EH (cell line): ENCODE measurements at places on chromosomes 16 and 17.

GRCh38 chr16:81551151-81551808 is 106.7 kb downstream of the CMIP start:
- DNase-seq, result peak; percentile 83

GRCh38 chr17:42294469-42295398 is 6.4 kb downstream of the STAT5A start:
- peak; percentile 27 for DNase-seq

GRCh38 chr16:86466696-86467406 is 43.5 kb upstream of the FOXF1 start:
- DNase-seq, result peak; percentile 73

GRCh38 chr17:66791347-66791746 is 43.6 kb upstream of the CACNG5 start:
- DNase-seq, result no peak

DNA sequence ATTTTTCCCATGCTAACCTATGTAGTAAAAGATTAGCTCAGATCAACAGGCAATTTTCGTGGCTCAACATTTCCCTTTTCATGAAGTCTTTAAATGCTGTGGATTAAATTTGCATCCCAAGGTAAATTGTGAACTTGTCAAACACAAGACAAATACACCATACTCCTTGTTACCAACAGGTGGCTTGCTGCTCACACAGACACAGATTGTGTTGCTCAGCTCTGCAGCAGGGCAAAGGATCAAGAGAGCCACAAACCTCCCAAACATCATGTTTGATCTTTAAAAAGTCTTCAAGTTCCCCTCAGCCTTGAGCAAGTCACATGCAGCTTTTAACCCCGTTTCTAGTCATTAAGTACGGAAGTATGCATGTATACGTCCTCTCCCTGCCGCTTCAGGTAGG is 119.6 kb upstream of the CNTNAP4 start:
- no peak for DNase-seq

DNA sequence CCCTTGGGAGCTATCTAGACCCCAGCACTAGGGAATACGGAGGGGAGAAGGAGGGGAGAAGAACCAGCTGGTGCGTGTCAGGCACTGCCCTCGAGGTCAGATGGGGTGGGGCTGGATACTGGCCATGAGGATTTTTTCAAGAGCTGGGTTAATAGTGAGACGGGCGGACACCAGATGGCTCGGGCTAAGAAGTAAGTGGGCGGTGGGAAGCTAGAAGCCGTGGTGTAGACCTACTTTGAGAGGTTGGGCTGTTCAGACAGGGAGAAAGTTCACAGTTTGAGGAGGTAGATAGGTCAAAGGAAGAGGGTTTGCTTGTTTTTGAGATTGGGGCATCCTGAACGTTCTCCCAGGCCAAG is 303.8 kb downstream of the SEC14L1 start:
- peak; percentile 38 for DNase-seq

GRCh38 chr17:75738218-75738802 is 17.1 kb downstream of the ITGB4 start:
- DNase-seq, result peak; percentile 65

- peak; percentile 21 for DNase-seq
These were observed 260.2 kb upstream of the DYNLRB2 start for GRCh38 chr16:80280557-80280956.

GRCh38 chr17:43591779-43592562 is 45.8 kb upstream of the ETV4 start:
- DNase-seq, result peak; percentile 90

DNA sequence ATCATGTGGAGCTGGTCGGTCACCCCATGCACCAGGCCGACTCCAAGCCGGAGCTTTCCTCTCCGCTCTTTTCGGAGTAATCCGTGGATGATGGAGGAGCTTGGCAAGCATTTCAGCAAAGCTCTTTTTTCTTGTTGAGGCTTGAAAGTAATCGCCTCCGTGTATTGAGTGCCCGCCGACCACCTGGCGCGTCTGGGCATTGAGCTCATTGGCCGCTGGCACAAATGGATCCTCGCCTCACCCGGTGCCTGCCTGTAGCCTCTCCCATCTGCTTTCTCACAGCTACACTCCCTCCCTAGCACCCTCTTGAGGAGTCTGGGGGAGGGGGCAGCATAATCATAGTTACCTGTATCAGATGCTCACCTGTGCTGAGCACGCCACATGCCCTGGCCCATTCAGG is 148.9 kb downstream of the CMIP start:
- DNase-seq, result no peak

- peak; percentile 65 for DNase-seq
These were observed 10.9 kb upstream of the GINS2 start for GRCh38 chr16:85699628-85700027.

DNA sequence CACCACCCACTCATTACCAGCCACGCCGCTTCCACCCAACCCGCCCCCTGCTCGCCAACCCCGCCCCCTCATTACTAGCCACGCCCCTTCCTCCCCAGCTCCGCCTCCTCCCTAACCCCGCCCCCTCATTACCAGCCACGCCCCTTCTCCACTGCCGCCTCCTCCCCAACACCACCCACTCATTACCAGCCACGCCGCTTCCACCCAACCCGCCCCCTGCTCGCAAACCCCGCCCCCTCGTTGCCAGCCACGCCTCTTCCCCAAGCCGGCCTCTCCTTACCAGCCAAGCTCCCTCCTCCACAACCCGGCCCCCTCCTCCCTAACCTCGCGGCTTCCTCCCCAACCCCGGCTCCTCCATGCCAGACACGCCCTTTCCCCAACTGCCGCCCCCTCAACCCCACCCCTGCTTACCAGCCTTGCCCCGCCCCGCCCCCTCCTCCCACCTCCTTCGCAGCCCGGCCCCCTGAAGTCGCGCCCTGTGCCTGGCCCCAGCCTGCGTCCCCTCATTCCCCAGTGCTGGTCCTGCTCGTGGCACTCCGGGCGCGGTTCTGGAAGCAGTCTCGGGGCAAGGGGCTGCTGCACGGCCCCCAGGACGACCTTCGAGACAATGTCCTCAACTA is 7.3 kb downstream of the SLC22A31 start:
- DNase-seq, result peak; percentile 70

GRCh38 chr16:85570735-85571562 is 42.2 kb upstream of the GSE1 start:
- DNase-seq, result no peak

DNA sequence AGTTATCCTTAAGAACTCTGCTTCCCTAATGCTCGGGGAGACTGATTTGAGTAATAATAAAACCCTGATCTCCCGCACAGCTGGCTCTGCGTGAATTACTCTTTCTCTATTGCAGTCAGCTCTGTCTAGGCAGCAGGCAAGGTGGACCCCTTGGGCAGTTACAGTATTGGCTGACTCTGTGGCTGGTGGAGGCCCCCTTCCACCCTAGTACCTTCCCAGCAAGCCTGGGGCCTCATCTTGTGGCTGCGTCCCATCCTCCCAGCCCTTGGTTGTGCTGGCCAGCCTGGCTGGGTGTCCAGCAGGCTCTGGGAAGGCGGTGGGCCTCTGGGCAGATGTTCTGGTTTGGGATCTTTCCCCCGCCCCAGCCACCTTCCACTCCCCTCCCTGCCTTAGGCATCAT is 44.5 kb downstream of the CFAP20 start:
- no peak for DNase-seq

DNA sequence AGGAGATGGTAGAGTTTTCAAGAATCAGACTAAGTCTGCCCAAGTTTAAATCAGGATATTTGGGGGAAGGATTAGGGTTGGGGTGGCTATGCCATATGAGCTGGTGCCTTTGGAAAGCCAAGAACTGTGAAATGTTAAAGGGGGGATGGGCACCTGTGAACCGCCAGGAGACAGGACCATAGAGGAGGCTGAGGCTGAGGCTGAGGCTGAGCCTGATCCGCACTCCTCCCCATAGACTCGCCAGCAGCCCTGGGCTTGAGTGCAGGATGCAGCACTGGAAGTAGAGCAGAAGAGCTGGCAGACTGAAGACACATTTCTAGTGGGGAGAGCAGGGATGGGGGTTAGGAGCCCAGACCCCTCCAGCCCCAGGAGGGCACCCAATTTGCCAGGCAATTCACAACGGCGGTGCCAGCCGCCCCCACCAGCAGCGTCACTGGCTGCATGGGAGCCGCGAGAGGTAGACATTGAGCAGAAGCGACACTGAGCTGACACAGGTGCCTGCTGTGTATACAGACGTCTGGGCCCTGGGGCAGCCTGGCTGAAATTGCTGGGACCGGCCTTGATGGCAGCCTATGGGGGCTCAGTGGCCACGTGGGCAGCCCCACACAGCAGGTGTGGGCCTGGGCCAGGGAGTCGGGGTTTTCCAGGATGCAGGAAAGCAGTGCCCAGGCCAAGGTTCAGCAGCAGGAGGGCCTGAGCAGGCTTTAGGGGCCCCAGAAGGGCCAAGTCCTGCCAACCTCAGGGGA is 9.2 kb downstream of the PIMREG start:
- no peak for DNase-seq

GRCh38 chr17:80431246-80432195 is 16.6 kb downstream of the ENDOV start:
- DNase-seq, result no peak

GRCh38 chr16:76668207-76668725 is 391.1 kb downstream of the CNTNAP4 start:
- DNase-seq, result no peak

GRCh38 chr16:27225536-27226360 is 22.4 kb downstream of the KDM8 start:
- no peak for DNase-seq

DNA sequence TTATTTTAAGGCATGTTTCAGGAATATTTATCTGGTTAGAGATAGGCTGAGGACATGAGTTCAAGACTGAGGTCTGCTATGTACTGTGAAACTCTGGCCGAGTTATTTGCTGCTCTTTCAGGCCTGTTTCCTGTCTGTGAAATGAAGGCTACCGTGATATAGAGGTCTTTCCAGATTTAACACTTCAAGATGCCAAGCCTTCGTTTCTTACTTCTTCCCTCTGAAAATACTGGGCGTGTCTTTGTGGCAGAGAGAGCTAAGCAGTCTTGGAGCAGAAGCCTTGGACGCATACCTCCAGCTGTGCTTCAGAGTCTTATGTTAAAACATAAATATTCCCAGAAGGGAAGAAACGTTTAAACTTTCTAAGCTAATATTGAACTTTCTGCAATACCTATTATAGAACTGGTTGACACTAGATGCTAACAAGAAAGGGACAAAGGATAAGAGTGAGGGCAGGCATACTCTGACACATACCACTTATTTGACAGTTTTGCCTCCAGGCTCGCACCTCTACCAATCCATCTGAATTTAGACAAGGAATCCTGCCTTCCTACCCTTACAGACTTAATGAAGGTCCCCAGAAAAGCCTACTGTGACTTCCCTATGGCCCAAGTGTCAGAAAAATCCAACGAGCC is 17.5 kb downstream of the WIPI1 start:
- no peak for DNase-seq

DNA sequence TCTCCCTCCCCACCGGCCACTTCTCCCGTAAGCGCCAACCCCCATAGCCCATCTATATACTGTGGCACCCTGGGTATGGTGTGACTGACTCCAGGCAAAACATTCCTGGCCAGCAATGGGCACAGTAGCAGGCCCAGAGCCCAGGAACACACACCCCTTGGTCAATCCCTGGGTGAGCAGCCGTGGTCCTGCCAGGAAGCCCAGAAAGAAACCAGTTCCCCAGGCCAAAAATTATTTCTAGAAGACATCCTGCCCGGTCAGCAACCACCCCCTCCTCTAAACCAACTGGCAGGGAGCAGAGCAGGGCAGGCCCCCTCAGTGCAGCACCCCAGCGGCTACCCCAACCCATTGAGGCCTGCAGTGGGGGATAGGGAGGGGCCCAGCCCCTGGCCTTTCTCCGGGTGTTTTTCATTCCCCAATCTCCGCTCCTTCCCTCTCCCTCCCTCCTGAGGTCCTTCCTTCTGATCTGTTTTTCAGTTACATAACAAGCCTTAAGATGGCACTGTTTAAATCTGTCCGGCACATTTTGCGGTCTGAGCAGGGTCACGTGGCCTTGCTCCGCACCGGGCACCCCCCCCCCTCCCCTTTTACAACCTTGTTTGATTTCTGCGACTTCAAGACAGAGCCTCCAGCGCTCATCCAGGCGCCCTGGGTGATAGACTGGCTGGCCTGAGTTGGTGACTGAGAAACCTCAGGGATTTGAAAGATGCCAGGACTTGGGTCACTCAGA is 2.0 kb downstream of the NPTX1 start:
- DNase-seq, result peak; percentile 47

DNA sequence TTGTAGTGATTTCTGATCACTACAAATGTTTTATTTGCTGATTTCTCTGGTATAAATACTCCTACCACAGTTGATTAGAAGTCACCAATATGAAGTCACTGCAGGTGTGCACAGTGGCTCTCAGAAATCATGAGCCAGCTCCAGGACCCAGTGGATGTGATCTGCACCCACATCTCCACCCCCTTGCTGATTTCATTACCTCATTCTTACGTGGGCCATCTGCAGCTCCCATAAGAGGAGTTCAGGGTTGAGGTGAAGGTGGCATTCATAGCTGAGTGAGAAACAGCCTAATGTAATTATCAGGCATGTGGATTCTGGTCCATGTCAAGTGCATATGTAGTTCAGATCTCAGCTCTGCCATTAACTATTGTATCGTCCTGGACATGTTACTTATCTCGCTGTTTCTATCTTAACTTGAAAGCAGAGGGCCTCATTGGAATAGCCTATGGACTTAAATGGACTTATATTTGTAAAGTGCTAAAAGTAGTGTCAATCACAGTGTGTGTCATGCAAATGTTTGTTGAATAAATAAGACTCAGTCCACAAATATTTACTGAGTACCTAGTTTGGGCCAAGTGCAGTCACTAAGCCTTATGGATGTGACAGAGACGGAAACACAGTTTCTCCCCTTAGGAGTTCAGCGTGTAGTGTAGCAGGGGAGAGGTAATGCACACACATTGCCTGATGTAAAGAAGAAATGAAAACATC is 40.7 kb upstream of the ZKSCAN2 start:
- DNase-seq, result no peak

DNA sequence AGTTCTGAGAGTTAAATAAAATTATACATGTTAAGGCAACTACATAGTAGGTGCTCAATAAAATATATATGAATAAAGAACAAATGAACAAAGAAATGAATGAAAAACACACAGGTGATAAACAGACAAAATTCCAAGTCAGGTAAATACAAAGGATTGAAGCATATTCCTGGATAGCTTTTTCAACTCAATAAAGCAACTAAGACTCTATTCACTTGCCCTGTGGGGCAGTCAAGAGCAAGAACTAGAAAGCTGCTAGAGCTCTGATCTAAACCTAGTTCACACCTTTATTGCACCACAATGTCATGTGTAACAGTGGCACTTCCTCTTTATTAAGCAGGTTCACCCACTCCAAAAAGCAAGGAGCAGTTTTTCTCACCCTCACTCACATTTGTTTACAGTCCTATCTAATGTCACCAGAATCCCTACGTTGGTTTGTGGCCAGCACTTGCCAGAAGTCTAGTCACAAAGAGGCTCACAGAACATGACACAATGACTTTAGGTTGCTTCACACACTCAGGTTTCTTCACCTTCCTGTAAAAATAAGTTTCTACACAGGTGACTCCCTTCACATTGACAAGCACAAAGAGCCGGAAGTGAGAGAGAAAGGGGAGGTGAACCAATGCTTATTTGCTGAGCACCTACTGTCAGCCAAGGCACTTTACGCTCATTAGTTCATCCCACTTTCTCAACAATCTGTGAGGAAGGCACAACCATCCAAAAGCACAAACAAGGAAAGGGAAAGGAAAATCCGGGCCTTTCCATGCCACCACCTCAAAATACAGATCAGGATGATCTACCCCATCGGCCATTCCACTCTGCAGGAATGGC is 70.8 kb downstream of the XPO6 start:
- no peak for DNase-seq
